Karpas-422 (cell line): ENCODE measurements at places on chromosomes 12 and 14. TPM values are rescaled to one million over a fixed set of nuclear protein-coding genes. Genes with fewer than 3 reads are reported as not detected.

DNA sequence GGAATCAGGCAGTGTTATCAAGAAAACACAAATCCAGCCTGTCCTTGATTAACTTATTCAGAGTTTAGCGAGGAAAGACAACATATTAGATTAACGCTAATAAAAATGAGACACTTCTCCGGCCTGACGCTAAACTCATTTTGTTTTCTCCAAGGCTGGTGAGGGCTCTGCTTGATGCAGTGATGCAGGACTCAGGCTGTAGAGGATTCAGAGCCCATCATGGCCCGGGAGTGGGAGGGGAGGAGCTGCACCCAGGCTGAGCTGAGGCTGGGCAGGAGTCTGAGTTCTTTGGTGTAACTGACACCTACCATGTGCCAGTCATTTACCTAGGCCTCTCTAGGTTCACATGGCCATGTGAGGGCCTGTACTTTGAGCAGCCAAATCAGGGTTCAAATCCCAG is 70.0 kb downstream of the WSCD2 start:
- no peak for DNase-seq

Gene SMIM41
- 0.75 TPM in 1 of 2 replicates, not detected in the other for total RNA-seq

GRCh38 chr12:14273913-14274311 is 91.6 kb upstream of the ATF7IP start:
- peak; percentile 73 for DNase-seq

Gene RFX4
- not detected in 2 replicates for total RNA-seq

DNA sequence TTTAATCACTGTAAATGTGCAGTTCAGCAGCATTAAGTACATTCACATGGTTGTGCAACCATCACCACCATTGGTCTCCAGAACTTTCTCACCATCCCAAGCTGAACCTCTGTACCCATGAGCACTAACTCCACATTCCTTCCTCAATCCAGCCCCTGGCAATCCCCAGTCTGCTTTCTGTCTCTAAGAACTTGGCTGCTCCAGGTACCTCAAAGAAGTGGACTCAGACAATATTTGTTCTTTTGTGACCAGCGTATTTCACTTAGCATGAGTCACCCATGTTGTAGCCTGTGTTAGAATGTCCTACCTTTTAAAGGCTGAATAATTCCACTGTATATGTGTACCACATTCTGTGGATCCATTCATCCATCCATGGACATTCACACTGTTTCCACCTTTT is 64.6 kb downstream of the SLC24A4 start:
- no peak for DNase-seq

Gene MTHFD1
- total RNA-seq = 59.7 and 62.4 TPM in 2 replicates

DNA sequence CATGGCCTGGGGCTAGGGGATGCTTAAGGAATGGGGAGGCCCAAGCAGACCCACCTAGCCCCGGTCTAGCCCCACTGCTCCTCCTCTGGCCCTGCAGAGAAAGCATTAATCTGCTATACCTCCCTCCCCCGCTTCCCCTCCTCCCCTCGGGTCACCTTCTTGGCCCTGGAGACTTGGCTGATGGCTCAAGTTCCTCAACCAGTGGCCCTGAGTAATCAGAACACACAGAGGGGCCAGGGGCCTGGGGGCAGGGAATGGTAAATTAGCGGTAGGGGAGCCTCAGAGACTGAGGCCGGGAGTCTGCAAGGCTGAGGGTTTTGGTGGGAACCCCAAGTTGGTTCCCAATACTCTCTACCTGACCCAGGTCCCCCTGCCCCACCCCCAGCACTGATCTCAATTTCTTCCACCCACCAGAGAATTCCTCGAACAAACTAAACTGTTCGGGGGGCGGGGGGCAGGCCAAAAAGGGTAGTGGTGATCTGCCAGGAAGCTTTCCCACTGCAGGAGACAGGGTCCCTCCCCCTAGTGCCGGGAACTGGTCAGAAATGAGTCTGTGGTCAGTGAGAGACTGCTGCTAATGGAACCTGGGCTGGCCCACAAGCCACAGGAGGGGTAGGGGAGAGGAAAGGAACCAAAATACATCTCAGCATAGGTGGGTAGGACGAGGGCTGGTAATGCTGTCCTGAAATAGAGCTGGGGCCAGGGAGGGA is 12.8 kb upstream of the SMARCD1 start:
- DNase-seq = no peak

Gene LPAR5
- total RNA-seq = 10.3 and 14.6 TPM in 2 replicates

DNA sequence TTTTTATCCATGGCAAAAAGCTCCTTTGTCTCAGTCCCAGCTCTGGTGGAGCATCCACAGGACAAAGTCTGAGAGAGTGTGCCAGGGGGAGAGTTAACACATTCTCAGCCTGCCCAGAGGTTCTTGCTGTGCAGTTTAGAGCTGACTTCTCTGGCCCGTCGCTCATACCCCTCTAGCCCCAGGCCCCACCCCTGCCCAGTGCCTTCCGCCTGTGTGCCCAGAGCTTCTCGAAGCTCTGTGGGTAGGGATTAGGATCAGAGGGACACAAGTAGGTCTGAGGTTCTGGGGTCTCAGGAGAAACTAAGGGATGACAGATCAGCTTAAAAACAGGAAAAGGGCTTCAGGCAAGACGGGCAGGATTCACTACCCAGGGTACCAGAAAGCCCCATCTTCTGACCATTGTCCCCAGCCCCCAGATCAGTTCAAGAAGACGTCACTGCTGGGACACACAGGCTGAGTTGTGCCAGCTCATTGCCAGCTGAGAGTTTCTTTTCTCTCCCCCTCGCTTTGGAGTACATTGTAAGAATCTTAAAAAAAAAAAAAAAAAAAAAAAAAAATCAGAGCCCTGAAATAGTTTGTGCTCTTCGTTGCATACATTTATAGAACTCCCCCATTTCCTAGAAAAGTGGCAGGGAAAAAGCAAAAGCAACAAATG is 127.0 kb downstream of the GCH1 start:
- DNase-seq = peak; percentile 82

- peak; percentile 83 for DNase-seq
These were observed 411 bp downstream of the BTBD7 start for GRCh38 chr14:93332397-93332852.

DNA sequence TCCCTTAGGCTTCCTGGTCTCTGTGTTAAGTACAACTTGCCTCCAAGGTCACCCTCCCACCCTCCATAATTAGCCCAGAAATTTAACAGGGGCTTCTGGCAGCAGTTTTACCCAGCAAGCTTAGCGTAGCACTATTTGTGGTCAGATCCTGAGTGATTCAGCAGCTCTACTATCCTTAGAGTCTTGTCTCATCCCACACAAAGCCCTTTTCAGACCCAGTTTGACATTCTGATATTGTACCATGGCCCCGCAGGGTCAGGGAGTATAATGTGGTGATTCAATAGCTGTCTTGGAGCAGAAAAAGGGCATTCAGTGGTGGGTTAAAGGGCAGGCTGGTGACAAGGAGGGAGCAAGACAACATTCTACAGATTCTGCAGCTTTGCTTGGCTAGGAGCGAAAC is 153.8 kb upstream of the DDHD1 start:
- DNase-seq = peak; percentile 29

Gene OS9
- 72.6 and 120 TPM in 2 replicates for total RNA-seq

DNA sequence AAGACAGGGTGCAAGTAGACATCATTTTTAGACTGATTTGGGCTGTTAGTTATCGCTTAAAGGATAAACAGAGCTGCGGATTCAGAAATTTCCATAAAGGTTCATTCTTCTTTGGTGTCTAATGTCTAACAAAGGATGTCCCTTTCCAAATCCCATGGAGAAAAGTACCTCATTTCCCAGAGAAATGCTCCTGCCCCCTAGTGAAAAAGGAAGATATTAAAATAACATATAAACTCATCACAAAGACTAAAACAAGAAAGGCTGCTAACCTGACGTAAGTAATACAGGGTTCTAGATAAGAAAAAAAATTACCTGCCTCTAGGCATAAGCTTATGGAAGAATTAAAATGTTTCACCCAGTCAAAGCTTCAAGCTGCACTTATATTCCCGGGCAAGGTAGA is 22.8 kb downstream of the ARMH4 start:
- no peak for DNase-seq

GRCh38 chr14:36099619-36100018 is 76.9 kb downstream of the PTCSC3 start:
- no peak for DNase-seq

- DNase-seq = no peak
These were observed 13.0 kb downstream of the TMEM52B start for GRCh38 chr12:10191865-10192264.

Gene NDRG2
- not detected in 2 replicates for total RNA-seq

DNA sequence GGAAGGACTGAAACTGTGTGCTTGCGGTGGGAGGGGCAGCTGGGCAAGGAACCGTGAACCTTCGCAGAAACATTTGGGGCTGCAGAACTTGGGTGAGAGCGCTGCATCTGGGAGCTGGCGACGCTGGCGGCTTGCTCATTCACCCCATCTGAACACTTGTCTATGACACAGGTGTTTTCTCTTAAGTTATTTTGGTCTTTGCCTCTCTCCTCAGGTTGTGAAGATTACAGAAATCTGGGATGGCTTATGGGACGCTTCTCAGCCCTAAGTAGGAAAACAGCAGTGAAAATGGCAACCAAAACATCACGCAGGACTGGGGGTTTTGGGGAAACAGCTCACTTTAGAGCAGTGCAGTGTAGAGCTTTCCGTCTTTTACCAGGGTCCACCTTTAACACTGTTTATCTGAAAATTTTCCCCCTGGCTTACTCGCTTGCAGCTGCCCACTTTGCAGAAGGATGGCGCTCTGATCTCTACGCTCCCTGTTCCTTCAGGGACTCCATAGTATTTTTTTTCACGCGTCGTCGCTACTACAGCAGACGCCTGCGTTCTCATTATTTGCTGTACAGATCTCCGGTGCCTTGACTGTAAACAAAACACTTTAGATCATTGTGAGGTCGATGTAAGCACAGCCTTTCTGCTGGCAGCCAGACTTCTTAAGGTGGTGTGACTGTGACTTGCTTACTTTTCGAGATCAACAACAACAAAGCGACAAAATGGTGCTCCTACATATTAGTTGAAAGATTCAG is 2.7 kb upstream of the CDKN1B start:
- peak; percentile 71 for DNase-seq

Gene SMOC1
- not detected in 2 replicates for total RNA-seq

DNA sequence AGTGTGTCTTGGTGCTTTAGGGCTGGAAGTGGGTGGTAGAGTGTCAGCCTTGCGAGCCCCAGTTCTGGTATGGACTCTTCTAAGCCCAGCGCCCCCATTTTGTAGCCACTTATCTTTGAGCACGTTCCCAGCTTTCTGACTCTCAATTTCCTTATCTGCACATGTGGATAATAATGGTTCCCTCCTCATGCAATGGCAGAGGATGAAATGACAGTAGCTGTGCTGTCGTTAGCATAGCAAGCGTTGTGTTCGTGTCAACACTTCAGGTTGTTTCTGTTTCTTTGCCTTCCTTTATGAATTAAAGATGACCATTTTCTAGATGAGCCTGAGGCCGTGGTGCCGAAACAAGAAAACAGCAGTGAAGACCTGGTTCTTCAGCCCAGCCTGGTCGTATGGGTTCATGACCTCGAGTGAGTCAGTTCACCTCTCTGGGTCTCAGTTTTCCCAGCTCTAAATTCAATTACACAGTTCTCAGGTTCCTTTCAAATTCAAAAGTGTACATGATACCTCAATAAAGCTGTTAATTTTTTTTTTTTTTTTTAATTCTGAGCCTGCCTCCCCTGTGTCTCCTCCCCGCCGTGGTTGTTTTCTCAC is 233.0 kb downstream of the SLC41A2 start:
- DNase-seq = no peak

Gene CCDC63
- total RNA-seq = not detected in 2 replicates

DNA sequence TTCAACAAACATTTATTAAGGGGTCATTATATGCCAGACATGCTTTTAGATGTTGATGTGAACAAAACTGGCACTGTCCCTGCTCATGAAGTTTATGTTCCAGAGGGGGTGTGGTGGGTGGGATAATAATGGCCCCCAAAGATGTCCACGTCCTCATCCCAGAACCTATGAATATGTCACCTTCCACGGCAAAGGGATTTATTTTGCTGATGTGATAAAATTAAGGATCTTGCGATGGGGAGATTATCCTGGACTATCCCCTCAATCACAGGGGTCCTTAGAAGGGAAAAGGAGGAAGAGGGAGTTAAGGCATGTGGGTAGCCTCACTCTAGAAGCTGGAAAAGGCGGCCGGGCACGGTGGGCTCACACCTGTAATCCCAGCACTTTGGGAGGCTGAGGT is 1.7 kb upstream of the SLC48A1 start:
- DNase-seq = no peak

DNA sequence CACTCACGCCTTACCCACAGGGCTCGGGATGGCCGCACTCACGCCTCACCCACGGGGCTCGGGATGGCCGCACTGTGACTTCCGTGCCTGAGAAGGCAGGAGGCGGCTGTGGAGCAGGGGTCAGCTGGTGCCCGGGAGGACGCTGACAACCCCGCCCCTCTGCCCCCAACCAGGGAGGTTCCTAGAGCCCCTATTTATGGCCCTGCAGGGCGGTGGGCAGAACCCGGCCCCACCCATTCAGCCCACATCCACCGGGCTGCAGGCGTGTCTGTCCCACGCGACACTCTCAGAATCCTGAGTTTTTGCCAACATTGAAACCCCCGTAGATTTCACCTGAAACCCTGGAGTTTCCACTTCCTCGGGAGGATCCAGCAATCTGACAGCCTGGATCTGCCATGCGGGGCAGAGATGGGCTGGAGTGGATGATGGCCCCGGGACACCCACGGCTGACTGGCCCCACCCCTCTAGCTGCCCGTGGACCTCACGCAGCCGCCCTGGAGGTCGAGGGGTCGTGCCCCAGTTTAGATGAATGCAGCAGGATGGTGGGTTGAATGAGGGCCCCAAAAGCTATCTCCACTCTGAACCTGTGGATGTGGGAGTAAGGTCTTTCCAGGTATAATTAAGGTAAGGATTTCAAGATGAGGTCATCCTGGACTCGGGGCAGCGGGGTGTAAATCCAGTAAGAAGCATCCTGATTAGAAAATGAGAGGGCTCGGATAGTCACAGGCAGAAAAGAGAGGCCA is 20.4 kb downstream of the GALNT9 start:
- DNase-seq = no peak

DNA sequence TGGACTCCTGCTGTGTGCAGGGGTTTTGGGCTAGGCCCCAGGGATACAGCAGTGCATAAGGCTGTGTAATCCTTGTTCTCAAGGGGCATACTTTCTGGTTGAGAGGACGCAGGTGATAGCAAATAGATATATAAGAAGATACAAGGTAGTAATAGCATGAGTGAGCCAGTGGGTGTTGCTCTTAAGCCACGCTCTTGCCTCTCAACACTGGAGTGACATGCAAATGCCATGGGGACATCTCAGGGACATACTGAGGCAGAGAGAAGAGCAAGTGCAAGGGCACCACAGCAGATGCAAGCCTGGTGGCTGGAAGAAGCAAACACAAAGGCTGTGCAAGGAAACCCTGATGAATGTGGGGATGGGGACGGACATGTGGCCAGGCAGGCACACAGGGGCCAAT is 223.3 kb downstream of the CHST11 start:
- DNase-seq = peak; percentile 75

Gene CLEC4A
- total RNA-seq = 1.4 TPM in 1 of 2 replicates, not detected in the other

DNA sequence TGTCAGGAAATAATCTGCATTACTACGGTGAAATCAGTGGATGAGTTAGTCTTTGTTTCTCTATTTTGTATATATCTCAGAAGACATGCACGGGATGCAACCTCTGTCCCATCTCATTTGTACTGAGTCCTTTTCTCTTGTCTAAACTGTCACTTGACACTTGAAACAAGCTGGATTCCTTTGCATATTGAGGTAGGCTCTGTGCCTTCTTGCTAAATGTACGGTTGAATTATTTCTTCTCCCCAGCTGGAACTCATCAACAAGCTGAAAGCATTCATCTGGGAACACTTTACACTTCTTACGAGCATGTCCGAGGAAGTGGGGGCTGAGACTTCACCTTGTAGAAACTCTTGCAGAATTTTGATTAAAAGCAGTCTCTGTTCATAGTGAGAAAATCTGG is 119.5 kb downstream of the VEZT start:
- peak; percentile 89 for DNase-seq
